Cortex of kidney (tissue), 1 donor: ENCODE measurements at places on chromosomes 2 and 18.

- DNase-seq, result no peak
These were observed 59.8 kb upstream of the RIT2 start for GRCh38 chr18:43175257-43175656.

- DNase-seq, result no peak
These were observed 1.7 kb downstream of the STEAP3 start for GRCh38 chr2:119225105-119225865.

DNA sequence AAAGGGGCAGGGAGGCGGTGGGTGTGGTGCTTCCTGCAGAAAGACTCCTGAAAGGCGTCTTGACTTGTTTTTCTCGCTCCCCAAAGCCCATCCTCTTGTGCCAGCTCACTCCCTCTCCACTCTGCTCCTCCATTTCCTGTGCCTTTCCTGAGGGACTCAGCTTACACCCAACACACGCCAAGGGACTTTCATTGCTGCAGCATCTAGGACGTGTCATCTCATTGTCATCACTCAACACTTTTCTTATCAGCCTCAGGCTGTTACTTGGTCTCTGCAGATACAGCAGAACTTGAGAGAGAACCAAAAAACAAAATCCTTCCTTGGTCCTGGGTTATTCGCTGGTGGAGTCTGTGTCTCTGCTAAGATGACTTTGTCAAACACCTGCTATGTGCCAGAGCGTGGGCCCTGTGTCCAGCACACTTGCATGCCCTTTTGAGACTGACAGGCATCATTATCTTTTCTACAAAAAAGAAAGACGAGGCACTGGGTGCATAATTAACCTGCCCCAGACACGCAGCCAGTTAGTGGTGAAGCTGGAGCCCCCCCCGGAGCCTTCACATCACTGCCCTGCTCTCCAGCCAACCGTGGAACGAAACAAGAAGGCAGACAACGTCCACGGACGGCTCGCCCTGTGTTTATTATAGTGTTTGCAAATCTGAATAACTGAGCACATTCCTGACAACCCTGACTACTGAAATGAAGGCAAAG is 261.7 kb upstream of the HDAC4 start:
- DNase-seq, result no peak

GRCh38 chr2:100309973-100310719 is 12.2 kb downstream of the LONRF2 start:
- DNase-seq, result no peak

DNA sequence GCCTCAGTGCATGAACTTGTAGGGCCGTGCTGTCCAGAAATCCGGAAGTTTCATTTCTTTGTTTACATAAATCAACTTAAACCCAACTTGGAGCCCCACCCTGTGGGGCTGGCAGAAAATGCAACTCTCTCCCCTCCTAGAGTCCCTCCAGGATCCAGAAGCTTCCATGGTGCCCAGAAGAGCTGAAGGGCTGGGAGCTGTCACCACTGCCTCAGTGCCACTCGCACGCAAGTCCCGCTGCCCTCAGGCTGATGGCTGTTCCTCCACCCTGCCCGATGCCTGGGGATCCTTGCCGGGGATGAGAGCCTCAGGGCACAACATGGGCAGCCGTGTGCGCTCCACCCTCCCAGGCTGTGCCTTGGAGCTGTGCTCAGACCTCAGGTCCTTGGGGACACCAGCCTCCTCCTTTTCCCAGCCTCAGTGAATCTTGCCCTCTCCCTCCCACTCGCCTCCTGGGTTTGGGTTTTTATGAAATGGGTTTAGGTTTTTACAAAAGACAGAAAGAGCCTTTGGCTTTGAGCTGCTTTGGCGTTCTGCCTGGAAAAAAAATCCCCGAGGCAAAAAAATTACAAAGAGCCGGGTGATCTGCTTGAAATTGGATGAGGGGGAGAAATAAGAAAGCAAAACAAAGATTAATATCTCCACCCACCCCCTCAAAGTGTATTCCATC is 155.2 kb downstream of the TWIST2 start:
- DNase-seq, result no peak

DNA sequence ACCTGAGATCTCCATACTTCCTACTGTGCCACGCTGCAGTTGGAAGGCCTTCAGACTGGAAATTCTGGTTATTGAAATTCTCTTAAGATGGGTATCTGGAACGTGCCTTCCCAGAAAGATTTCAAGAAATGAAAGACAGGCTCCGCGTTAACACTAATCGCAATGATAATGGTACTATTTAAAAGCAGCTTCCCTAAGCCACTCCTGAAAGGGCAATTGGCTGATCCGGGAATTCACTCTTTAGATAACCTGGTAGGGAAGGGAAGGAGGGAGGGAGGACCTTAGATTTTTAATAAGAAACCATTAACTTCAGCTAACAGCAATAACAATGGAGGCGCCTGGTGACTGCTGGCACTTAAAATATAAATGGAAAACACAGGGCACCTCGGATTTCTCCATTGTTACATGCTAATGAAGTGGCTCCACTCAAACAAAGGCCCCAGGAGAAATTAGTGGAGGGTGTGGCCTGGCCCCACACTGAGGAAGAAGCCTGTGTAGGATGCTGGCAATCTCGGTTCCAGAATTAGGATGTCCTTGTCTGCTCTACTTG is 22.5 kb upstream of the MTA3 start:
- DNase-seq, result no peak
